ENCODE measurements at places on chromosomes 11 and 22.

- peak; percentile 12 for DNase-seq
These were observed 642 bp upstream of the PIK3C2A start for GRCh38 chr11:17208257-17208999.

GRCh38 chr22:40215266-40215665 lies 37.5 kb downstream of the TNRC6B start:
- no peak for DNase-seq

GRCh38 chr11:74072721-74073120 lies 63.8 kb upstream of the UCP3 start:
- no peak for DNase-seq

DNA sequence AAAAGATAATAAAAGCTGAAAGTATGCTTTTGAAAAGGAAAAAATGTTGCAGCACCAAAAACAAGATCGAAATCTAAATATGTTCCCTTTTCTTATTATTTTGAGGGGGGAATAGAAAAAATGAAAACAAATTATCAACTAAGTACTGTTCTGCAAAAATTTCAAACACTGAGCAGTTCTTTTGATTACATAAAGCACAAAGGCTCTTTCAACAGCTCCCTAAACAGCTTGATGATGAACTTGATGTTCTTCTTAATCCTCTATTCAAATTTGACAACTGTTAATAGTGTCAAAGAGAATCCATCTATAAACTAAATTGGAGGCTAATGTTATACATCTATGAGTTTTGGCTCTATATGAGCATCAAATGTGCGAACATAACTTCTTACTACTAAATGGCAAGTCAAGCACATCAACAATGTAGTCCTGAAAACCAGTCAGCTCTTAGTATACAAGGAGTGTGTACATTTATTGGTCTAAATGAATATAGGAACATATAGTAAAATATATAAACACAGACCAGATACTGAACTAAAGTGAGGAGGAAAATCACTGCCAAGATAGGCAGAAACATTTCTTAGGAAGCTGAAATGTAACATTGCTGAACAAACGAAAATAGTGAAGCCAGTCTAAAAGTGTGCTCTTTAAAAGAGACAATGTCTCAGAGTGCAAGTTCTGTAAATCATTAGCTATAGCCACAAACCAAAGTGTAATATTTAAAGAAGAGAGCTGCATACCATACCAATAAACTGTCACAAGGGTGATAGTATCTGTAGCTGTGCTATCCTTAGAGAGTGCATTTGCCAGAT lies 94.3 kb downstream of the SOX6 start:
- DNase-seq, result no peak

- no peak for DNase-seq
These were observed 19.8 kb downstream of the SCGB1A1 start for GRCh38 chr11:62438641-62439040.

All from activated CD8-positive, alpha-beta memory T cell treated with anti-CD3 and anti-CD28 coated beads for 48 hours (primary cell).